LoVo (cell line): ENCODE measurements at places on chromosomes 11 and 22.

DNA sequence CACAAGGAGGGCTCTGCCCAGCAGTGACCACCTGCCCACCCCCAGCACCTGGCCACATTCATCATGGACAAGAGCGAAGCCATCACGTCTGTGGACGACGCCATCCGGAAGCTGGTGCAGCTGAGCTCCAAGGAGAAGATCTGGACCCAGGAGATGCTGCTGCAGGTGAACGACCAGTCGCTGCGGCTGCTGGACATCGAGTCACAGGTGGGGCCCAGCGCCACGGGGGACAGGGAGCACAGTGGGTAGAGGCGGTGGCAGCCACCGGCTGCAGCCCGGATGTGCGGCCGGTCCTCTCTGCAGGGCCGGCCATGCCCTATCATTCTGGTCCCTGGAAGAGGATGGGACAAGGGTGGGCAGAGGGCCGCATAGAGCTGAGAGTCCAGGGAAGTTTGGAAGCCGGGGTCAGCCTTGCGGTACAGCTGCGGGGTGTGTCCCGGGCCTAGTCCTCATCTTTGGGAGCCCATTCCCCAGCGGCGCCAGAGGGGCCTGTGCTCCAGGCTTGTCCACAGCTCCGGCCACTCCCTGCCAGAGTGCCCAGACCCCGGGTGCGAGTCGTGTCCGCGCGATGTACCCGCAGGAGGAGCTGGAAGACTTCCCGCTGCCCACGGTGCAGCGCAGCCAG lies 14.1 kb downstream of the EPS8L2 start:
- DNase-seq, result no peak

- no peak for DNase-seq
These were observed 174.8 kb downstream of the BUD13 start for GRCh38 chr11:116598036-116598435.

DNA sequence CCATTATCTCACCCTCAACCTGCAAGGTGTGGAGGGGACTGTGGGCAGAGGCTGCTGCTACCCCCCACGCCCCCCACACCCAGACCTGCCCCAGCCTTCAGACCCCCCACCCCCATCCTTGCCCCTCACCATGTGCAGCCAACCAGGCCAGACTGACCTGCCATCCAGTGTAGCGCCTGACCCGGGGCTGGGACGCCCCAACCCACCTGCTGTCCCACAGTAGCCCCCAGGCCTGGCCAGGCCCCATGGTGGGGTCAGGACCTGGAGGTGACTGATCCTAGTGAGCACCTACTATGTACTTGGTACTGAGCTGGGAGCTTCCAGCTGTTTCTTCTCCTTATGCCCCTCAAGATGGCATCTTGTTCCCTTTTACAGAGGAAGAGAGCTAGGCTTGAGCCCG lies 113.1 kb downstream of the CACNA1I start:
- DNase-seq, result no peak

DNA sequence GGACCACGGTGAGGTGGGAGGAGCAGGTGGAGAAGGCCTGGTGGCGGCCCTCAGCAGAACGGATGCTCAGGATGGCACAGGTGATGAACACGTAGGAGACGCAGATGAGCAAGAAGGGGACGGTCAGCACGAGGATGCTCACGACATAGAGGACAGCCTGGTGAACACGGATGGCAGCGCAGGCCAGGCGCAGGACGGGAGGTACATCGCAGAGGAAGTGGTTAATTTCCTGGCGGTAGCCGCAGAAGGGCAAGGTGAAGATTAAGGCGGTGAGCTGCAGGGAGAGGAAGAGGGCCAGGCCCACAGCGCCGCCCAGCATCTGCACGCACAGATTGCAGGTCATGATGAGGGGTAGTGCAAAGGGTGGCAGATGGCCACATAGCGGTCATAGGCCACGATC lies 24.0 kb upstream of the OR10W1 start:
- DNase-seq, result no peak

DNA sequence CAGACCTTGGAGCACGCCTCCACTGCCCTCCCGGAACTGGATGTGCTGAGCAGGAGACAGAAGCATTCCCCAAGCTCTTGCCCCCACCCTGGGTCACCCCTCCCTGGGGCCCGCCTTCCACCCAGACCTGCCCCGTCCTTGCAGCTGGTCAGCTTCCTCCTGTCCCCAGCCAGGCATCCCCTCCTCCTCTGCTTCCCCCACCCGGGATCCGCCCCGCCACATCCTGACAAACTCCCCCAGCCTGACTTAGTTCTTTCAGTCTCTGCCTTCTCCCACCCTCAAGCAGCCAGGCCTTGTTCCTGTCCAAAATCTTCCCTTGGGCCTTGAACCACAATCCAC lies 1.1 kb upstream of the PLXNB2 start:
- DNase-seq, result no peak

GRCh38 chr11:34354782-34355181 lies 3.0 kb downstream of the ABTB2 start:
- DNase-seq, result no peak

DNA sequence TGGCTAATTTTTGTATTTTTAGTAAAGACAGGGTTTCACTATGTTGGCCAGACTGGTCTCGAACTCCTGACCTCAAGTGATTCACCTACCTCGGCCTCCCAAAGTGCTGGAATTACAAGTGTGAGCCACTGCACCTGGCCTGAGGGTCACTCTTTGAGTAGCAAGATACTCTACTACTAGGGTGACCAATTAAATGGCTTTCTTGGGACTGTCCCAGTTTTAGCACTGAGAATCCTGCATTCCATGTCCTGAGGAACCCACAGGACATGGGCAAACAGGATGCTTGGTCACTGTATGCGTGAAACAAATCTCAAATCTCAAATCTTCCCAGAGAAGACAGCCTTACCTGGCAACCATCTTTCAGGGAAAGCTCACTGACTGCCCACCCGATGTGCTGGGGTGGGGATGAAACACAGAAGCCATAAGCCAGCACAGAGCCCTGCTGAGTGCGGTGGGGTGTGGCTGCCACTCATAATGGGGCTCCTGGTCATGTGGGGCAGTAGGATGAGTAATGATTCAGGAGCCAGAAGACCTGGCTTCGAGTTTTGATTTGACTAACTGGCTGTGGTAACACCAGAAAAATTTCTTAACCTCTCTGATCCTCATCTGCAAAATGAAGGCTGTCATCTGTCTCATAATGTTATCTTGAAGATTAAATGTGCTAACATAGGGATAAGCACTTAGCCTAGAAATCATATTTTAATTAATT lies 11.5 kb downstream of the CLMP start:
- DNase-seq, result peak; percentile 6

DNA sequence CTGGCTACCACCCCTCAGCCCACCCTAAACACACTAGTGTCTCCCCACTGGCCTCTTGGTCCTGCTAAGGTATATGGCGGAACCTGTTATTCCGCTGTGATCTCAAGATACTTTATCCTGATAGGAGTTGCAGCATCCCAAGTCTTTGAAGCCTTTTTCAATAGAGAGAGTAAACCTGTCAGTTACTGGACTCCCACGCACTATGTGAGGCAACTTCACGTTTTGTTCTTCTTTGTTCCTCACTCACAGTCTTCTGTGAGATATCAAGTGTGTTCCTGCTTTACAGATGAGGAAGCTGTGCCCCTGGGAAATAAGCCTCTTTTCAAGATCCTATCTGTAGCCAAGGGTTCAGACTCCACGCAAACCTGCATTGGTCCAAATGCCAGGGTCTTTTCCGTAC lies 127.8 kb downstream of the MYO18B start:
- no peak for DNase-seq

GRCh38 chr22:49768951-49769690 lies 58.6 kb downstream of the BRD1 start:
- DNase-seq, result no peak

- no peak for DNase-seq
These were observed 16.1 kb downstream of the MICAL2 start for GRCh38 chr11:12126344-12127019.

DNA sequence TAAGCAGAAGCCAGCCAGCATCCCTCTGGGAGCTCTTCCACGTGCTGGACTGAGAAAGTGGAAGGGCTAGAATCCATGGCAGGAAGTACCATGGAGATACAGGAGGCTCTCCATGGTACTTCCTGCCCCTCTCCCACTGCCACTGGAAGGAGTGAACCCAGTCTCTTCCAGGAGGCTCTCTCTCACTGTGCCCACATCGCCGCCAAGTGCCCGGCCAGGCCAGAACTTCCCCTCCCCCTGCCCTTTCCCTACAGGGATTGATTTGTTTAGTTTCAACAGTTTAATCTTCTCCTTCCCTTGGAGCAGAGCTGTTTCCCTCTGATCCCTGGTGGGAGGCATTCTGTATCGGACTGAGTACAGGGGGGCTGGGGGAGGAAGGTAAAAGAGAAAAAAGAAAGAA lies 133.6 kb downstream of the DSCAML1 start:
- DNase-seq, result no peak

DNA sequence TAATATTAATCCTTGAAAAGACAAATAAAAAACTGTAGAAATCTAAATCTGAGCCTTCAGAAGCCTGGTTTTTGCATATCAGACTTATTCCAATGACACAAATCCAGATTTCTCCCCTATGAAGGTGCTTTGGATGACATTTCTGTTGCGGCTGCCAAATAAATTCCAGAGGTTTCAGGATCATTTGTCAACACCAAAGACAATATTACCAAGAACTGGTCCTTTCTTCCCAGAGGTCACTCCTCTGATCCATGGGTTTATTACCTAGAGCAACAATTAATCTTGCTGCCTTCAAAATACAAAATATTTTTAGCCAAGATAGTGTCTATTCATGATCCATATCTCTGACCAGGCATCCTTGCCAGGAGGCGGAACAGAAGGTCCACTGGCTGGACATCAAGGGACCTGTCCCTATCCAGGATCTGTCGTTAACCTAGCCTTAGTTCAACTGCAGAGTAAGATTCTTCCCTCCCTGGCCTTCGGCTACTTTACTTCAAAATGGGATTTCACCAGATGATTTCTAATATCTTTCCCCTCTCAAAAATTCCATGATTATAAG lies 4.9 kb downstream of the CADM1 start:
- no peak for DNase-seq

DNA sequence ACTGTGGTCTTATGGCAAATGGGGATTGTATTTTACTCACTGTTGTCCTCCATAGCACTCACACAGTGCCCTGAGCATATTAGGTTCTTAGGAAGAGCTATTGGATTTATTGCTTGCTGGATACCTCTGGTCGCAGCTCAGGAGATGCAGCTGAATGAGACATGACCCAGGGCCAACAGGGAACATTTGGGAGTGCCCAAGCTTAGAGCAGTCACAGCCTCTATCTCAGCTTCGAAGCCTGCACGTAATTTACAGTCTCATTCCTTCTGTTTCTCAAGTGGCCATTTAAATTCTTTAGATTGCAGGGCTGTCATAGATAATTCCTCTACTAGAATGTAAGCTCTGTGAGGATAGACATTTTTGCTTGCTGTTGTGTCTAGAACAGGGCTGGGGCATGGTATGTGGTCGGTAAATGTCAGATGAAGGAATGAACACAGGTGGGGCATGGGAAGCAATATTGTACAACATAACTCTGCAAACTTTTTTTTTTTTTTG lies 192.8 kb downstream of the GRIK4 start:
- DNase-seq, result no peak

DNA sequence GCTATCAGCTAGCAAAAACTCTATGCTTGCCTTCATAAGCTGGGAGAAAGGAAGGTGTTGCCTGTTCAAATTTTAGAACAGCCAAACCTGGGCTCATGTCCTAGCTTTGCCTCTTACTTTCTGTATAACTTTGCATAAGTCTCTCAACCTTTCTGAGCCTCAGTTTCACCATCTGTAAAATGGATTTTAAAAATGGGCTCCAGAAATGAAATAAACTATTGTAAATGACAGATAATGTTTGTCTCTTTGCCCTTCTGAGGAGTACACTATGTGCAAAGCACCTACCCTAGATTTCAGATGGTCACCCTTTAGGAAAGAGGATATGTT lies 68.7 kb downstream of the FAM168A start:
- DNase-seq, result no peak

DNA sequence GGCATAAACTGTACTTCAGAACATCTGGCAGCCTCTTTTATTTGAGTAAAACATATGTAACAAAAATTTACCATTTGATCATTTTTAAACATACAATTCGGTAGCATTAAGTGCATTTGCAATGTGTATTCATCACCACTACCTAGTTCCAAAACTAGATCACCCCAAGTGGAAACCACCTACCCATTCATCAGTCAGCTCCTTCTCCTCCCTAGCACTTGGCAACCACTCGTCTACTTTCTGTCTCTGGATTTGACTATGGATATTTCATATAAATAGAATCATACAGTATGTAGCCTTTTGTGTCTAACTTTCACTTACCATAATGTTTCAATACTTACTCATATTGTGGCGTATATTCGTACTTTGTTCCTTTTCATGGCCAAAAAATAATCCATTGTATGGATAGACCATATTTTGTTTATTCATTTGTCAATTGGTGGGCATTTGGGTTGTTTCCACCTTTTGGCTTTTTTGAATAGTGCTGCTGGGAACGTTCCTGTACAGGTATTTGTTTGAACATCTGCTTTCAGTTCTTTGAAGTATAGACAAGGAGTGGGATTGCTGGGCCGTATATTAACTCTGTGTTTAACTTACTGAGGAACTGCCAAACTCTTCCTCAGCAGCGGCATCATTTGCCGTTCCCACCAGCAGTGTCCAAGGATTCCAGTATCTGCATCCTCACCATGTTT lies 27.2 kb upstream of the ADORA2A start:
- no peak for DNase-seq

DNA sequence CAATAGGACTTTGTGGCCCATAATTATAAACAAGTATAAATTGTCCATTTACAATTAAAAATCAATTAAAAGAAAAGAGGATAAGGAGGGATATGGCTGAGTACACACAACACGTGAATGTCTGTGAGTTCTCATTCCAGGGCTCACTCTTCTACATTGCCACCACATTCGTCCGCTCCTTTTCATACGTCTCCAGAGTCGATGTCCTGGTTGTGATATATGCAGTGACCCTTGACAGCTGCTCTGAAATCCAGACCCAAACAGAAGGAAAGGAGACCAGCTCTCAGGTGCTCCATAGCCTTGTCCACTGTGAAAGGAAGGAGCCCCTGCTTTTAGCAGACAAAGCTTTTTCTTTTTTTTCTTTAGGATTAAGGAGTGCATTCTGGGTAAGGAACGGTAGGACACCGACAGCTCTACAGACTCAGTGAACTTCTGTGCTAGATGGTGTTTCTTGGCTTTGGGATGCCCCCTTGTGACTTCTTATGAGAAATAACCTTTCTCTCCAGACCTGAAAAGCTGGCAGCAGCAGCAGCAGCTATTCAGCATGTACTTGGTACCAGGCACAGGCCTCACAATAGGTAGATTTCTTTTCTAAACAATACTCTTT lies 19.7 kb upstream of the DNAJB13 start:
- peak; percentile 38 for DNase-seq

GRCh38 chr11:27291954-27292636 lies 70.9 kb downstream of the CCDC34 start:
- DNase-seq, result peak; percentile 31

- no peak for DNase-seq
These were observed 289.2 kb downstream of the MN1 start for GRCh38 chr22:27512283-27512761.
